ENCODE measurements at places on chromosomes 4 and X.

DNA sequence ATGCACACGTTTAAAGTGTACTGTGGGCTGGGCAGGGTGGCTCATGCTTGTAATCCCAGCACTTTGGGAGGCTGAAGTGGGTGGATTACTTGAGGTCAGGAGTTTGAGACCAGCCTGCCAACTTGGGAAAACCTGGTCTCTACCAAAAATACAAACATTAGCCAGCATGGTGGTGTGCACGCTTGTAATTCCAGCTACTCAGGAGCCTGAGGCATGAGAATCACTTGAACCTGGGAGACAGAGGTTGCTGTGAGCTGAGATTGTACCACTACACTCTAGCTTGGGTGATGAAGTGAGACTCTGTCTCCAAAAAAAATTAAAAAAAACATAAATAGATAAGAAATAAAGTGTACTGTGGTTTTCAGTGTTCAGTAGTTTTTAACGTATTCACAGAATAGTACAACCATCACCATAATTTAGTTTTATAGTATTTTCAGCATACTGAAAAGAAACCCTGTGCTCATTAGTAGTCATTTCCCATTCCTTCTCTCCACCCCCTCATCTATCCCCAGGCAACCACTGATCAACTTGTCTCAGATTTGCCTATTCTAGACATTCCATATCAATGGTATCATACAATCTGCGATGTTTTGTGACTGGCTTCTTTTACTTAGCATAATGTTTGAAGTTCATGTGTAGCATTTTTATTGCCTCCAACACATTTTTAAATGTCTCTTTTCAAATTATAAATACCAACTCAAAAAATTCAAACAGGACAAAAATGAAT is 19.1 kb downstream of the SLAIN2 start:
- DNase-seq, result no peak

- no peak for DNase-seq
Measured at GRCh38 chr4:118124997-118125396, 90.7 kb downstream of the NDST3 start.

DNA sequence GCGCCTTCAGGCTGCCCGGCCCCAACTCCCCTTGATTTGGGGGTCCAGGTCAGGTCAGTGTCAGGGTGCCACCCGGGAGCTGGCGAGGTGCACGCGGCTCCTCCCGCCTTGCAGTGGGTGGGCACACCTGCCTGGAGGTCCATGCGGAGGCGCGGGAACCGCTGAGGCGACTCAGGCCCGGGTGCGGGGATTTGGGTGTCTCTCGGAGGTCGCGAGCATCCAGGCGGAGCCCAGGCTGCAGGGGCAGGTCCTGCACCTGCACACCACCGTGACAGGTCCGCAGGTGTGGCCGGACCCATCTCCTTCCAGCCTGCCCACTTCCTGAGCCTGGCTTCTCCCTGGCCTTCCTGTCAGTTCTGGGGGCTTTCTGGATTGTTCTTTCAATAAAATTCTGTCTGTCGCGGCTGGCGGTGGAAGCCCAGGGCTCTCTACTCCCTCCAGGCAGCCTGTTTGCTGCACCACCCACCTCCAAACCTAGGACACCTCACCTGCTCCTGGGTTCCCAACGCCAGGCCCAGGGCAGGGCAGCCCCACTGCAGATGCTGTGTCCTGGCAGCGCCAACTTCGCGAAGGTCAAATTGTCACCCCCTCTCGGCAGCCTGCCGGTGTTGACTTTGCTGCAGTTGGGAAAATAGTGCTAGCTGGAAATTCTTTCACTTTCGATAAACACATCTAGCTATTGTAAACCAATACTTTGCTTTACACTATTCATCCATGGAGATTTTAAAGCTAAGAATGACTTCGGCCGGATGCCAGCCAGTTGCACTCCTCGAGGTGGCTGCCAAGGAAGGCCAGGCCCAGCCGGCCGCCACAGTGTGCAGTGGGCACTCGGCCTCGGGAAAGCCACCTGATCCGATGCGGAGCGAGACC is 35.9 kb downstream of the FGFRL1 start:
- DNase-seq, result no peak

GRCh38 chr4:124866301-124866700 is 153.8 kb upstream of the ANKRD50 start:
- DNase-seq, result no peak

DNA sequence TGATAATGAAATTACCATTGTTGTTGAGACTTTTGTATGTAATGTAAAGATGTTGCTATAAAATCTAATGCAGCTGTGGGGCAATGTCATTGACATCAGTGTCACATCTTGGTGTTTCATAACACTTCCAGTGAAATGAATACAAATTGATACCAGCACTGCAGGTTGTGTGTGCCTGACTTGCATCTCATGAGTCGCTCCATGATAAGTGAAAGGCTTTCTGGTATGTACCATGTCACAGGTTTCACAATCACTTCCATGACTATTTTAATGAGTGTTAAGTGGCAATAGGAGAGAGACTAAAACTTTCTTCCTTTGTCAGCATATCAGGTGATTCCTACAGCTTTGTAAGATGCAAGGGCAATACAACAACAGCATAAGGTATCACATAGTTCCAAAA is 94.4 kb downstream of the ABCB7 start:
- no peak for DNase-seq

DNA sequence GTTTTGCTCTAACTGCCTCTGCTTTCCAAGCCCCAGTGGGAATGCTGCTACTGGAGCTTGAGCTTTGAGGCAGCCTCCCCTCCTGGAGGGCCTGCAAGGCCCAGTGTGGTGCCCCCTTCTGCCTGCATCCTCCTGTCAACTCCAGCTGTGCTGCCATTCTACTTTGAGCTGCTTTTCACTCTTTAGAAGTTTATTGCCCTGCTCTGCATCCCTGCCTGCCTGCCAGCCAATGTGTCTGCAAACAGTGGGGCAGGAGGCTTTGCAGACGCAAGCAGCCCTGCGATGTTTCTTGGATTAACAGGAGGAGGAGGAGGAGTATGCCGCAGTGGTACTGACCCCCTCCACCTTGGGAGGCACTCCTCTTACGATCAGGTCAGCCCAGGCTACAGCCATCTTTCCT is 16.4 kb downstream of the TMEM31 start:
- no peak for DNase-seq

- no peak for DNase-seq
Measured at GRCh38 chr4:127856813-127857447, 23.8 kb upstream of the PLK4 start.

DNA sequence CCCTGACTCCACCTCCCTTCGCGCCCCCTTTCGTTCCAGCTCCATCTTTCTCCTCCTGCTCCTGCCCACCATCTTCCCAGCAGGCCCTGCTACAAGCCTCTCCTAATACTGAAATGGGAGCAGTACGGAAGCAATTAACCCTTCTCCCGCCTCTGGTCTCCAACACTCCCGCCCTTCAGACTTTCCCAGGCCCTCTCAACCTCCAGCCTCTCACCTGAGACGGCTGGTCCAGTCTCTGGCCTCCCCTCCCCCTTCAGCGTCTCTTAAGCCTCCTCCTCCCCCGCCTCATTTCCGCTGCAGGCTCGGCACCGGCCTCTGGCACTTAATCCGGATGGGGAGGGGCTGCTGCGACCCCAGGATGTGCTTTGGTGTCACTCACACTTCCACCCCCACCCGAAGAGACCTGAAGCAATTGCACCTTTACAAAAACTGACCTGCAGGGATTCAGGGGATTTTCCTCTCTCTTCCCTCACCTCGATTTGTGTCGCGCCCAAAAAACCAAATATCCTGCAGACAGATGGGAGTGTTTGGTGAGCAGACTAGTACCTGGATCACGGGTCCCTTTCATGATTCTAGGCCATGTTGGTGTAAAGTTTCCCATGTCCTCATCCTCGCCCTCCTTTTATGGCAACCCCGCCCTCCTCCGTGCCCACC is 657 bp downstream of the TCEAL8 start:
- DNase-seq, result no peak

GRCh38 chr4:102153391-102153790 is 191.9 kb downstream of the SLC39A8 start:
- DNase-seq, result no peak

DNA sequence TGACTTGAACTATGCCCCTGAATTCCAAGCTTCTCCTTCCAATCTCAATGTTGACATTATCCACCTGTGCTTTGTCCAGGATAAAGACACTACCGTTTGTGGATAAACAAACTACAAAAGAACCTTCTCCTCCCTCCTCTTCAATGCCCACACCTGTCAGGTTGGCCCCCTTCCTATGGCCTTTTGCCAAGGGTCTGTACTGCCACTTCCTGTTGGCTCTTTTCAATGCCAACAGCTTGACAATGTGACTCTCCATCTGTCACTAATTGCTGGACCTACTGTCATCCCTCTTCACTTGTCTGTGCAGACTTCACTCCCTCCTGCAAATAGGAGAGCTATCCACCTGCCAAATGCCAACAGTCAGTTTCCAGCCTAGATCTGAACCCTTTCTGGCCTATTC is 35.8 kb upstream of the MID1 start:
- DNase-seq, result no peak

DNA sequence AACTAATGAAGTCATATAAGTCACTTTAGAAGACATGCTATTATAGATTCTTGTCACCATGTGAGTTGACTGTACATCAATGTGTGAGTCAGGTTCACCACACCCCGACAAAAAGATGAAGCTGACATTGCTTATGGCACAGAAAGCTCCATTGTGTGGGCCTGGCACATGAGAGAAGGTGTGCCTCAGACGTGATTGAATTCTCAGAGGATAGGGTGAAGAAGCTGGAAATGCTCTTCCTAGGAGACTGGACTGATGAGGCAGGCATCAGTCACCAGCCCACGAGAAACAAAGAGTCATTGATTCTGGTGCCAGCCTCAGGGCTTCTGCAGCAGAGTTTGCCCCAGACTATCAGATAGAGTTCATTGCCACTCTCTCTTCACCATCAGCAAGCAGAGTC is 35.9 kb upstream of the LRAT start:
- DNase-seq, result no peak

GRCh38 chr4:171983935-171984805 is 171.0 kb downstream of the GALNTL6 start:
- no peak for DNase-seq

- DNase-seq, result no peak
Measured at GRCh38 chrX:51893931-51894696, 691 bp downstream of the MAGED1 start.

DNA sequence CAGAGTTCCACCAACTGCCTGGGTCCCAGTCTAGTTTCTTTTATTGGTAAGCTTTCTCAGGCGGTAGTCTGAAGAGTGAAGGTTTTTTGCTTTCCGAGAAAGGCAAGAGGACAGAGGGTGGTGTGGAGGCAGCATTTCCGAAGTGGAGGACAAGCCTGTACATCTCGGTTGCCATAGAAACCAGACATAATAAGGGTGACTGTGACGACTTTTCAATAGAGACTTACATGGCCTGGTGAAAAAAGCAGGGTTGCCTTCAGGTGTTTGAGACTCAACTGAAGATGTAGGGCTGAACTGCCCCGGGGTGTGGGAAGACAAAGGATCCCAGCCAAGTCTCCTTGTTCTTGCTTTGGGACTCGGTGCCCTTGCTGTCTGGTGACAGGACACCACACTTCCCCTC is 53.6 kb upstream of the RAB40AL start:
- DNase-seq, result no peak

GRCh38 chr4:184968784-184969201 is 49.5 kb upstream of the HELT start:
- DNase-seq, result no peak

GRCh38 chrX:103656617-103657016 is 27.8 kb downstream of the TCEAL1 start:
- no peak for DNase-seq

DNA sequence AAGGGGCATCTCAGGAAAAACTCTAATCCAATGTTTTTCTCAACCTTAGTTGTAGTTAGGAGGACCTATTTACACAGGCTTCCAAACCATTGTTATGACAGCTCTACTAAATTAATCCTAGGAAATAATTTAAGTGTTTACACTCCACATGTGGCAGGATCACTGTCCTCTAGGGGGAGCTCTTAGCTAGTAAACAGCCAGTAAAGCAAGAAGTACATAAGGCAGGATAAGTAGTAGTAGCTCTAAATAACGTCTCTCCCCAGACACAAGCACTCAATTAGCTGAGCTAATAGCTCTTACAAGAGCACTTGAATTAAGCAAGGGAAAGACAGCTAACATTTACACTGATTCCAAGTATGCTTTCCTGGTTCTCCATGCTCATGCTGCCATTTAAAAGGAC is 37.3 kb downstream of the NUDT11 start:
- DNase-seq, result no peak

GRCh38 chr4:38948551-38948950 is 80.9 kb downstream of the FAM114A1 start:
- DNase-seq, result no peak

GRCh38 chr4:25776795-25777194 is 86.0 kb downstream of the SEL1L3 start:
- no peak for DNase-seq

DNA sequence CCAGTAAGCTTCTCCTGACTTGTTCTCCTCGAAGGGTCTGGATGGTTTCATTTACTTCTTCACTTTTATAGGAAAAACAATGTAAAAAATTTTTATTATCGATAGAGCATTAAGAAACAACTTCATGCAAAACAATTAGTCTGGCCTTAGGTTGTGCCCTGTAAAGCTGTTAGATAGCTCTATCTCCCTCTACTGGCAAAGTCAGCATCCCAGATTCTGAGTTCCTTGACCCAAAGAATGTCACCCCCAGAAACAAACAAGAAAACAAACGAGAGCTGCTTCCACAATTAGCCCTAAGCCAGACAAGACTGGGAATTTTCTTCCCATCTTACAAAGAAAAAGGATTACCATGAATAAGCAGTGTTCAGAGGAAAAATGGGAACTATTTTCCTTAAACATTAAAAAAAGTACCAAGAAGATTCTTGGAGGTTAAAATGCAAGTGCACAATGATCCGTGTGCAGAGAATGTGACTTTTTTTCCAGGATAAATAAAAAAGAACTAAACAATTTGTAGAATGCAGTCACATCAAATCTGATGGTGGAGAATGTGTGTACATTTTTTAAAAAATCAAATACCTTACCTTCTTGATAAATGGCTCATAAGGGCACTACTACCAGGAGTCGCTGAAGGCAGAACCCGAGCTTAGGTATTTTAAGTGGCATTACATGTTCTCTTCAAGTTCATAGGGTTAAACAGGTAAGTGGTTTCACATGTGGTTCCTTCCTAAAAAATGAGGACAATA is 293.2 kb downstream of the FBXO8 start:
- no peak for DNase-seq

DNA sequence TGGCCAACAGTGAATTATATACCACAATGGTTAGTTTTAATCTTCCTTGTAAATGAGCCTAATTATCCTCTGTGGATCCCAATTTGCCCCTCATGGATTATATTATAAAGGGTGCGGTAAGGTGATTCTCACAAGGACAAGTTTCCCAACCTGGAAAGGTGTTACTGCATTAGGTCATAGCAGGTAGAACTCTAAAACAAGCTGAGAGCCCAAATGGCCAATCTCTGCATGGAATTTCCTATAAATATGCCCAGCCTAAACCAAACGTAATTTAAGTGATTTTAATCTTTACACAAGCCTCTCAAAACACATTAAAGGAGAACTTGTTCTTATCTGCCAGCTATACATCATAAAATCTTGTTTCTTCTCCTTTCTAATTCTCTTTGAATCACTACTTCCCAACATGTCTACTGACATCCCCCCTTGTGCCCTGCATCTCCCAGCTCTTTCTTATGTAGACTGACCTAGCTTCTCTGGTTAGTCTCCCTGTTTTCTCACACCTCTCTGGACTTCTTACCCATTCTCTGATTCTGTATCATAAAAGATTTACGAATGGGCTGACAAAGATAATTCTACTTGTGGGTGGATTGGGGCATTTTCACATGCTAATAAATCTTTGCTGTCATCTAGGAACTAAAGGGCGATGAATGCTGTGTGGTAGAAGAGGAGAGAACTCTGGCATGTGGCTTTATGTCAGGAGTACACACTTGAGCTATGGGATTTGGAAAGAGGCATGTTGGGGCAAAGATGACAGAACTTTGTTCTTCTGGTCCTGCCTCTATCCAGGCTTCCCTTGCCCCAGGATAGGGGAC is 94.3 kb upstream of the PGRMC2 start:
- DNase-seq, result no peak

All from stimulated activated CD4-positive, alpha-beta T cell treated with anti-CD3 and anti-CD28 coated beads, Interleukin-1b, Interleukin-23, amount 100 ng/mL, for 4 hours (primary cell).